Stimulated activated CD4-positive, alpha-beta T cell treated with anti-CD3 and anti-CD28 coated beads, Interleukin-1b, Interleukin-23, amount 100 ng/mL, for 1 hour (primary cell): ENCODE measurements at places on chromosomes 5 and 9.

GRCh38 chr9:101162231-101162630 lies 133.7 kb downstream of the PLPPR1 start:
- no peak for DNase-seq

DNA sequence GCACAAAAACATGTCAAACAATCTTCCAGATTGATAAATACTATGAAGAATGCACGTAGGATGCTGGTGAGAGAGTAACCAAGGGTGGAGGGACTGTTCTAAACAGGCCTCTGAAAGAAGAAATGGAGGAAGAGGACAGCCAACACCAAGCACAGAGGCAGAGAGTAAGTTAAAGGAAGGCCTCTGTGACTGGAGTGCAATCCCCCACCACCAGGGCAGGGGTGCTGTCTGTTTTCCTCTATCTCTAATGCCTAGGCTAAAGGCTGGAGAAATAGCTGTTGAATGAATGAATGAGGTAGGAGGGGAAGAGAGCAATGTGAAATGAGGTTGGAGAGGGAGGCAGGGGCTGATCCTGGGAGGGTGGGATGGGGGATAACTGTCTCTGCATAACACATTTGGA lies 88.9 kb downstream of the ANKRD55 start:
- no peak for DNase-seq

DNA sequence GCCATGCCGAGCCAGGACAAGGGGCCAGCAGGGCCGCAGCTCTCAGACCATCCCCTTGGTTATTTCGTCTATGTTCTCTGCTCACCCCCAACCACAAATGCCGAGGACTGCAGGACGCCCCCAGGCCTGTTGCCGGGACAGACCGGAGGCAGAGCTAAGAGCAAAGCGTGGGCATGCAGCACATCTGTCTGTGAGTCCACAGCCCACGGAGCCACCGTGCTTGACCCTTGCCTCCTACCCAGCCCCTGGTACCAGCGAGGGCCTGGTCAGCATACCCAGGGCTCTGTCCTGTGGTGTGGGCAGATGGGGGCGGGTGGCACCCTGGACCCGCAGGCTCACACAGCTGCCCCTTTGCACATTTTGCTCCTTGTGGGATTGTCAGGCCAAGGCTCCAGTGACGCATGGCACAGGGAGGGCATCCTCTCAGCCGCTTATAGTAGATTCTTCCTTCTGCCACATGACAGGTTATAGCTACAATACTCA lies 4.7 kb downstream of the BRD3 start:
- no peak for DNase-seq

- DNase-seq = no peak
These were observed 4.0 kb upstream of the CLPTM1L start for GRCh38 chr5:1348986-1349245.

DNA sequence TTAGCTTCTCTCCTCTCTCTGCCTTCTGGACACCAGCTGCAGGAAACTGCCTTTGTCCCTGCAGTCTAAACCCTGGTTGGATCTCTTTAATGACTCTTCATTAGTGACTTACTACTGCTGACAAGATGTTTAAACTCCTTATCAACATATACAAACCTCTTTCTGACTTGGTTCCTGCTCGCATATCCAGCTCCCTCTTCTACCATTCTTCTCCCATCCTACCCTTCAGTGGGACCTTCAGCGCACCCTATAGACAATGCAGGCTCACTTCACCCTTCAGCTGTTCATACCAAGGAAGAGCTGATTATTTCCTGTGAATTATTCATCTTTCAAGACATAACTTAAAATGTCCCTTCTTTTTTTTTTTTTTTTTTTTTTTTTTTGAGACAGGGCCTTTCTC lies 436.5 kb downstream of the KIAA0825 start:
- DNase-seq = no peak

DNA sequence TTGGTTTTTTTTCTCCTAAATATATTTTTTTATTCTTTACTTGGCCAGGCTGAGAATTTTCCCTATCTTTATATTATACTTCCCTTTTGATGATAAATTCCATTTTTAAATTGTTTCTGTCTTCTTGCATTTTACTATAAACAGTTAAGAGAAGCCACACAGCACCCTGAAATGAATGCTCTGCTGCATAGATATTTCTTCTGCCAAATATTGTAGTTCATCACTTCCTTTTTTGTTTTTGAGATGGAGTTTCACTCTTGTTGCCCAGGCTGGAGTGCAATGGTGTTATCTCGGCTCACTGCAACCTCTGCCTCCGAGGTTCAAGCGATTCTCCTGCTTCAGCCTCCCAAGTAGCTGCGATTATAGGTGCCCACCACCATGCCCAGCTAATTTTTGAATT lies 8.5 kb upstream of the INIP start:
- DNase-seq = no peak

DNA sequence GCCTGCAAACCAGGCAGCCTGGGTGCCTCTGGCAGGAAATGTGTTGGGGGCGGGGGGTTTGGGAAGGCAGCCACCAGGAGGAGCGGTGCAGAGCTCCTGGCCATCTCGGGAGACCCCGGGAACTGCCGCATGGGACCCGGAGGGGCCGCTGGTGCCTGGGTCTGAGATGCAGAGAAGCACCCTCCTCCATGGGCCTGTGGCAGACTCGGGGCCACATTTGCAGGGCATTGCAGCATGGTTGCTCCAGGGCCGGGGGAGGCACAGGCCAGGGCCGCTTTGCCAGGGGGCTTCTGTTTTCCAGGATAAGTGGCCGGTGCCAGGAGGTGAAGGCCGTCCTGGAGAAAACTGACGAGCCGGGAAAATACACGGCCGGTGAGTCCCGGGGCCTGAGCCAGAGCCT lies 1.7 kb downstream of the LCN1 start:
- DNase-seq = no peak

- DNase-seq = no peak
These were observed 31.4 kb downstream of the ANKRD33B start for GRCh38 chr5:10595293-10595671.

- no peak for DNase-seq
These were observed 40.7 kb downstream of the F2RL2 start for GRCh38 chr5:76582230-76583162.

GRCh38 chr9:100204796-100205195 lies 105.8 kb downstream of the INVS start:
- no peak for DNase-seq

DNA sequence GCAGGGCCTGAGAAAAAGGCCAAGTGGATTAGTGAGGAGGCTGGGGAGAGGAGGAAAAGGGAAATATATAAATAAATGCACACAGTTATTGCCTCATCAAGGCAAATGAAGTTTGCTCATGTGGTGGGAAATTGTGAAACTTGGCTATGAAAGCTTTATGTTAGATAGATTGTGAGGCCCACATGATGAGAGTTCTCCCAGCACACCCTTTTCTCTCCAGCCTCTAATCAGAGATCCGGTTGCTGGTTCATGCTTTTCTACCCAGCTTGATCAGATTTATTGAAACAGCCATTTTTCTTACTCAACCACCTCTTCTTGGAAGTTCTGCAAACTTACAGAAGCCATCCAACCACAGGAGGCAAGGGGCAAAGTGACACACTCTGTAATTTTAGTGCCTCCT lies 125.8 kb upstream of the KLF4 start:
- no peak for DNase-seq

DNA sequence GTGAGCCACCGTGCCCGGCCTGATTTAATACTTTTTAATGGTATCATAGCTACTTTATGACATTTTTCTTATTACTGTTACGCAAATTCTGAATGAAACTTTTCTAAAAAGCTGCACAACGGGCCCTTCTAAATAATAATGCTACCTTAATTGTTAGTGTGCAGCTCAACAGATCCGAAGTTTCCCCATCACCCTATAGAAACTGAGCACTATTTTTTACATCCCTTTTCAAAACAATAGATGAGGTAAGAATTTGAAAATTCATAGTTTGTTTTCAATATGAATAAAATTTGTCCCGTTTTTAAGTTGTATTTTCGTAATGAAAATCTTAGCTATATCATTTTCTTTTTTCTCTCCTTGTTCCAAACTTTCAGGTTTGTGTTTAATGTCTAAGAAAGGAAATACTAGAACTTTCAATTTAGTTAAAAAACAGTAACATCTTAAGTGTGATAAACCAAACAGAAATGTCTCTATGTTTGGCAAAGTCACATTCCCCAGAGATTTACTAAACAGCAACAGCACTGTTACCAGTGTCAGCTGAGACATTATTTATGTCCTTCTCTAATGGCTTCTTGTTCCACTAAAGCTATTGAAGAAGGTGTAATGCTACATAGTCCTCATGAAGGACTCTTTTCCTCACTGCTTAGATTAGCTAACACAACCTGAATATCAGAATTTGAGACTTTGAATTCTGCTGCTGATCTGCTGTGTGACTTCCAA lies 22.9 kb downstream of the KIF2A start:
- DNase-seq = no peak

- no peak for DNase-seq
These were observed 50.9 kb downstream of the ZNF474 start for GRCh38 chr5:122180146-122180712.

GRCh38 chr5:170020423-170020822 lies 40.1 kb upstream of the INSYN2B start:
- no peak for DNase-seq

GRCh38 chr5:74993743-74994142 lies 58.6 kb downstream of the GCNT4 start:
- DNase-seq = no peak

- DNase-seq = no peak
These were observed 8.4 kb upstream of the SLC2A6 start for GRCh38 chr9:133487331-133487725.

DNA sequence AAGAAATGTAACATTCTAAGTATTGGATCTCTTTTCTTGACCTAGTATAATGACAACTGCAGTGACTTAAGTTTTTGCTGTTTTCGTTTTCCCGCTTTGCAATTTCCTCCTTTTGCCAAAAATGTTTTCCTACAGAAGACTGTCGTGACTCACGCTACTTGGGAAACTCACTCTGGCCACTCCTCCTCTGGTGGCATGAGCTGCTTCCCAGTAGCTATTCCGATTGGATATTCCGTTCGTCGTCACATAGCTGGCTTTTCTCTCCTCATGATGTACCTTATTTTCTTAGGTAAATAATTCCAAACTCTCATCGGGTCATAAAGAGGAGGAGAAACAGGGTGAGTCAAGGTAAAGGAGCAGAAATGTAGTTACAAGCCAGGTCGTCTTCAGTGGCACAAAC lies 64.9 kb downstream of the GOLPH3 start:
- DNase-seq = no peak

GRCh38 chr5:178214160-178214803 lies 9.9 kb downstream of the HNRNPAB start:
- DNase-seq = no peak

- no peak for DNase-seq
These were observed 9.3 kb downstream of the OR1N2 start for GRCh38 chr9:122562134-122562760.

GRCh38 chr5:133059621-133060020 lies 7.8 kb downstream of the HSPA4 start:
- DNase-seq = no peak
